ENCODE measurements at places on chromosomes 13 and 19.

GRCh38 chr13:43543331-43543730, 243.4 kb downstream of the ENOX1 start:
- no peak for DNase-seq

- no peak for DNase-seq
These were observed 39.9 kb upstream of the VWA8 start for GRCh38 chr13:42000846-42001245.

DNA sequence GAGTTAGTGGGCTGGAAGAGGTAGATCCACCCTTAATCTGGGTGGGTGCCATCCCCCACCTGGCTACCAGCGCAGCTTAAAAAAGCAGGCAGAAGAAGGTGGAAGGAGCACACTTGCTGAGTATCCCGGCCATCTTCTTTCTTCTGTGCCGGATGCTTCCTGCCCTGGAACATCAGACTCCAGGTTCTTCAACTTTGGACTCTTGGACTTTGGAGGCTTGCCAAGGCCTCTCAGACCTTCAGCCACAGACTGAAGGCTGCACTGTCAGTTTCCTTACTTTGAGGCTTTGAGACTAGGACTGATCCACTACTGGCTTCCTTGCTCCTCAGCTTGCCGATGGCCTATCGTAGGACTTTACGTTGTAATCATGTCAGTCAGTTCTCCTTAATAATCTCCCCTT, 127.6 kb upstream of the GPC6 start:
- DNase-seq: no peak

DNA sequence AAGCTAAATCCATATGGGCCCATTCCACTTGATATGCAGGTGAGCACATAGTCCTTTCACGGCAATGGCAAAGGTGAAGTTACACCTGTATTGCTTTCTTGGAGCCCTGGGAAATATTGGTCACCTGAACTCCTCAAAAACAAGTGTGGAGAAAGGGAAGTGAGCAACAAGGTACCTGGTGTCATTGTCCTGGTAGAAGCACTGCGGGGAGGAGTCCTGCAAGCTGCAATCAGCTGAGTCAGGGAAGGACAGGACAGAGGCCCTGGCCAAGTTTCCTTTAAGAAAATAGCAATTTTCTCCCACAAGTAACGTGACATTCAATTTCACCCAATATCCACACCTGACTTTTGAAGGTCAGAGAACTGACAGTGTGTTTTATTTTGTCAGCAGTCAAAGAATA, 389.1 kb downstream of the IRS2 start:
- no peak for DNase-seq

DNA sequence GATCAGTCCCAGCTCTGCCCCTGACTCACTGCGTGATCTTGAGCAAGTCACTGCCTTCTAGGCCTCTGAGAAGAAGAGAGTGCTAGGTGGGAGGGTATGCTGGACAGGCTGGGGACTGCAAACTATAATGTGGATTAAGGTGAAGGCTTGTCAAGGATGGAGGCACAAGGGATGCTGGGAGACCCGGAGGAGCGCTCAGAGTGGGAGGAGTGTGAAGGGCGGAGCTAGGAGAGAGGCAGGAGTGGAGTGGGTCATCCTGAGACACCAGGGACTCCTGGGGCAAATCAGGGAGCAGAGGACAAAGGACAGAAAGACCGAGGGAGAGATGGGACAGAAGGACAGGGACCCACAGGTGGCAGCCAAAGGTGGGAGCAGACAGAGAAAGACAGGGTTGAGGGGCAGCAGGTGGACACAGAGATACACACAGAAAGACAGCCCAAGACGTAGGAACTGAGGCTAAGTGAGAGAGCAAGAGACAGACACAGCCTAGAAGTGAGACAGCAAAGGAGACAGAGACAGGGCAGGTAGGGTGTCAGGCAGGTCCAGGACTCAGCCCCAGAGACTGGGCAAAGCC, 2.6 kb downstream of the GRIK5 start:
- DNase-seq: no peak

Data from stimulated activated CD8-positive, alpha-beta memory T cell treated with anti-CD3 and anti-CD28 coated beads, Interleukin-15, amount 100 ng/mL, for 24 hours (primary cell).